Spinal cord (tissue), 10 donors: ENCODE measurements at places on chromosomes 2 and 18.
A peak's percentile ranks its signal among the peaks of the same experiment; 100 is the strongest.

- H3K36me3 ChIP-seq, result peaks cover 8% of the 10 kb centered on the region
- no peak for DNase-seq
- no peak overlapping the region for H3K27ac ChIP-seq
- peaks cover 18% of the 10 kb centered on the region for H3K4me1 ChIP-seq
- H3K27me3 ChIP-seq, result no peaks in the 10 kb centered on the region
Measured at GRCh38 chr2:238456449-238456848, 29.7 kb downstream of the ASB1 start.

DNA sequence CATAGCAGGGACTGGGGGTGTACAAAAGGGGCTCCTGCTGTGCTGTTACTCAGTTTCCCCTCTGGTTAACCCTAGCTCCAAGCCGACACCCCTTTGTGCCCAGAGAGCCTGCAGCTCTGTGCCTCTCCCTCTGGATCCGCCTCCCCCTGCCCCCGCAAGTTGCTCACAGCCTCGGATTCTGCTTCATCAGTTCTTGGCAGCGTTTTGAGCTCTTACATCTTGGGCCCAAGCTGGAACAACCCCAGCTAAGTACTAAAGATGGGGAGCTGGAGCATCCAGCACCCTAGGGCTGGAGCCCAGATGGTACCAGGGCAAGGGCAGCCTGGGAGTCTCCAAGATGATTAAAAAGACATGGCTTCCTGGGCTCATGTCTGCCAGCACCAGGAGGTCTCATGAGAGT, 40.7 kb downstream of the POMC start:
- no peak for DNase-seq
- peaks cover 20% of the 10 kb centered on the region for H3K4me1 ChIP-seq
- H3K4me3 ChIP-seq, result no peak overlapping the region
- no peak overlapping the region for H3K27ac ChIP-seq
- no peaks in the 10 kb centered on the region for H3K27me3 ChIP-seq
- peaks cover 49% of the 10 kb centered on the region for H3K36me3 ChIP-seq

DNA sequence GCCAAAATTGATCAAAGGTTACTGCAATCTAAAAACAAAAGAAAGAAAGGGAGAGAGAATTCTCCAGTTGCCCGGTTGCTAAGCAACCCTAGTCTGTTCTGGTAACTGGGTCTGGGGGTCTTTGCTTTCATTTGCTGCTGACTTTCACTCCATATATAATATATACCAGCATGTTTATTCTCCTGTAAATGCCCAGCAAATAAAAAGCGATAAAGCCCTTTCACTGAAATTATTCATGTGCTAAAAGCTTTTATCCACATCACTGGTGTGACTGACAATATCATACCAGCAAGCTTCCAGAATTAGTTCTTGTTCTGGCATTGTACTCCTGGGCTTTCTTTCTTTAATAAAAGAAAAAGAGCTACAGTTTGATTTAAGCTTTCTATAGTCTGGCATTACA, 75.5 kb upstream of the ST8SIA3 start:
- H3K27ac ChIP-seq, result no peak overlapping the region
- H3K4me3 ChIP-seq, result no peak overlapping the region

GRCh38 chr2:172380436-172381274, 46.7 kb upstream of the ITGA6 start:
- H3K4me3 ChIP-seq, result no peak overlapping the region
- H3K36me3 ChIP-seq, result no peaks in the 10 kb centered on the region
- H3K27me3 ChIP-seq, result no peaks in the 10 kb centered on the region
- H3K27ac ChIP-seq, result peak overlapping the region; percentile 36

DNA sequence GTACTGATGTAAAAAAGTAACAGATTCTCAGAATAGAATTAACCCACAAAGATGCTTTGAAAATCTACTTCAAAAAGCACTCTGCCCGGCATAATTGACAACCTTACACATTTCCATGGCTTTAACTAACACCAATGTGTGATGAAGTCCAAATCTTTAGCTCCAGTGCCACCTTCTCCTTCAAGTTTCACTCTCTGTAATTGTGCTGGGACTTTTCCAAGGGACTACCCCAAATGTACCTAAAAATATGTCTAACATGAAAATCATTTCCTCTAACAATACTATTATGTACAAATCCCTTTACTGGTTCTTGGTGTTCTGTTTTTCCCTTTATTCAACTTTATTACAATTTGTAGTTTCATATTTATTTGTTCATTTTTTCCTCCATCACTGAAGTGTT, 20.6 kb upstream of the UBE2E3 start:
- H3K4me3 ChIP-seq, result no peak overlapping the region
- H3K4me1 ChIP-seq, result no peaks in the 10 kb centered on the region
- H3K27ac ChIP-seq, result no peak overlapping the region
- H3K36me3 ChIP-seq, result no peaks in the 10 kb centered on the region

- peaks cover 61% of the 10 kb centered on the region for H3K36me3 ChIP-seq
- peak overlapping the region; percentile 61 for H3K27ac ChIP-seq
- no peaks in the 10 kb centered on the region for H3K27me3 ChIP-seq
- no peak for DNase-seq
- H3K4me1 ChIP-seq, result peaks cover 37% of the 10 kb centered on the region
Measured at GRCh38 chr18:78996741-78997490, 17.3 kb downstream of the SALL3 start.
